ENCODE measurements at places on chromosomes 12 and 14. TPM values are rescaled to one million over a fixed set of nuclear protein-coding genes. Genes with fewer than 3 reads are reported as not detected.

Gene NID2
- total RNA-seq, result 56.7 TPM

Gene HOXC12
- total RNA-seq, result not detected

Gene LTB4R
- total RNA-seq, result 10.5 TPM

Gene SERPINA6
- not detected for total RNA-seq

Gene KRT75
- total RNA-seq, result not detected

Gene FSCB
- not detected for total RNA-seq

Gene TMEM229B
- not detected for total RNA-seq

Gene CPNE8
- total RNA-seq, result 12.5 TPM

Gene CDKN1B
- 40.8 TPM for total RNA-seq

DNA sequence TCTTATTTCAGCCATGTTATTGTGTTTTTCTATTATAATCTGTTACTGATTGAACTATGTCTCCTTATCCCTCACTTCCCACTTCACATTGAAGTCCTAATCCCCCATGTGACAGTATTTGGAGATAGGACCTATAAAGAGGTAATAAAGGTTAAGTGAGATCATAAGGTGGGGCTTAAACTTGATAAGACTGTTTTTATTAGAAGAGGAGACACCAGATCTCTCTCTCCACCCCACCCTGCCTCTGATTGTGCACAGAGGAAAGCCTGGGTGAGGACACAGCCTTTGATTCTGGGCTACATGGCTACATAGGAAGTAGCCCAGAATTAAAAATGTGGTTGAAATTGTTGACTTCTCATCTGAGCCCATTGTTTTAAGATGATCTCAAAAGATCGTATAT, 414.7 kb downstream of the SLC16A7 start:
- no peaks in the 10 kb centered on the region for H3K4me1 ChIP-seq
- no peak for DNase-seq
- no peaks in the 10 kb centered on the region for H3K27me3 ChIP-seq
- no peaks in the 10 kb centered on the region for H3K36me3 ChIP-seq

DNA sequence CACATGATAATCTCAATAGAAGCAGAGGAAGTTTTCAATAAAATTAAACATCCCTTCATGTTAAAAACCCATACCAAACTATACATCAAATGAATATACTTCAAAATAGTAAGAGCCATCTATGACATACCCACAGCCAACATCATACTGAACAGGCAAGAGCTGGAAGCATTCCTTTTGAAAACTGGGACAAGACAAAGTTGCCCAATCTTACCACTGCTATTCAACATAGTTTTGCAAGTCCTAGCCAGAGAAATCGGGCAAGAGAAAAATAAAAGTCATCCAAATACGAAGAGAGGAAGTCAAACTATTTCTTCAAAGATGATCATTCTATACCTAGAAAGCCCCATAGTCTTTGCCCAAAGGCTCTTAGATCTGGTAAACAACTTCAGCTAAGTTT, 454.7 kb upstream of the PRICKLE1 start:
- no peak overlapping the region for H3K27ac ChIP-seq
- H3K36me3 ChIP-seq, result no peaks in the 10 kb centered on the region
- no peaks in the 10 kb centered on the region for H3K27me3 ChIP-seq
- DNase-seq, result no peak

DNA sequence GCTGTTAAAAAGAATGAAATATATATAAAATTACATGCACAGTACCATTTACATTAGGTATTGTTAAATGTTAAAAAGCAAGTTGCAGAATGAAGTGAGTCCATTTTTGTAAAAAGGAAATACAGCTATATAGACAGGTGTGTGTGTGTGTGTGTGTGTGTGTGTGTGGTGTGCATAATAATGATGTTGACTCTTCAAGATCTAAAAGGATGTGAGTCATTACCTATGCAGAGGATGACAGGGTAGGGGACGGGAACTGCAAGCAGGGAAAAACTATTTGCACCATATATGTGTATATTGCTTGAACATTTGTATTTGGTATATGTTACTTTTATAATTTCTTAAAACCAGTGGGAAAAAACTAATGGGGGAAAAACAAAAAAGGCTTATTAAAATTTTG, 3.1 kb downstream of the C14orf39 start:
- H3K27me3 ChIP-seq, result peaks cover 19% of the 10 kb centered on the region
- H3K4me1 ChIP-seq, result no peaks in the 10 kb centered on the region
- H3K27ac ChIP-seq, result no peak overlapping the region
- no peaks in the 10 kb centered on the region for H3K36me3 ChIP-seq
- no peak overlapping the region for H3K4me3 ChIP-seq

GRCh38 chr12:27999521-27999920, 27.0 kb upstream of the PTHLH start:
- H3K27ac ChIP-seq, result no peak overlapping the region
- no peak for DNase-seq
- no peaks in the 10 kb centered on the region for H3K36me3 ChIP-seq
- H3K27me3 ChIP-seq, result no peaks in the 10 kb centered on the region
- no peak overlapping the region for H3K4me3 ChIP-seq

DNA sequence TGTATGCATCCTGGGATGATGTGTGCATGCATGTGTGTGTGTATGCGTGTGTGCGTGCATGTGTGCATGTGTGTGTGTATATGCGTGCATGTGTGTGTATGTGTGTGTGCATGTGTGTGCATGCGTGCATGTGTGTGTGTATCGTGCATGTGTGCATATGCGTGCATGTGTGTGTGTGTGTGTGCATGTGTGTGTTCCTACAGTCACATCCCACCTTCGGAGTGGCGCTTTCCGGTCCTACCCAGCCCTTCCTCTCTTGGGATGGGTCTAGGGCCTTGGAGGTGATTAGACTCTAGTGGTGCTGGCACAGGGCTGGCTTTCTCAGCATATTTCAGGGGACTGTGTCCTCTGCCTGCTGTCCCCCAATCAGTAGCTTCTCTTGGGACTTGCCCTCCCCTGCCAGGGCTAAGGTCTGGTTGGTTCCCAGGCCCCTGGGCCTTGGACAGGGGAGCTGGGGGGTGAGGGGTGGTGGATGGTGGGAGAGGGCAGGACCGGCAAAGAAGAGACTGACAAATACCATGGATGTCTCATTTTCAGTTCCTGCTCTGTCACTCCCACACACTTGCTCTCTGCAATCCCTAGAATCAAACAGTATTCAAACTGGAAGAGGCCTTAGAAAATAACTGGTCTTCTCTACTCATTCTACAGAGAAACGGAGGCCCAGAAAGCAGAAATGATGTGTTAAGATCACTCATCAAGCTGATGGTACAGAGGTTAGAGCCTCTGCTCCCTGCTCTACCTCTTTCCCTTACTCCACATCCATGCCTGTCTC, 21.9 kb upstream of the FAIM2 start:
- H3K27me3 ChIP-seq, result no peaks in the 10 kb centered on the region
- H3K36me3 ChIP-seq, result no peaks in the 10 kb centered on the region
- DNase-seq, result no peak
- H3K27ac ChIP-seq, result no peak overlapping the region

GRCh38 chr12:29438752-29439408, 57.9 kb upstream of the ERGIC2 start:
- no peak for DNase-seq
- H3K27me3 ChIP-seq, result no peaks in the 10 kb centered on the region
- no peak overlapping the region for H3K27ac ChIP-seq
- H3K4me1 ChIP-seq, result no peaks in the 10 kb centered on the region
- H3K4me3 ChIP-seq, result no peak overlapping the region

DNA sequence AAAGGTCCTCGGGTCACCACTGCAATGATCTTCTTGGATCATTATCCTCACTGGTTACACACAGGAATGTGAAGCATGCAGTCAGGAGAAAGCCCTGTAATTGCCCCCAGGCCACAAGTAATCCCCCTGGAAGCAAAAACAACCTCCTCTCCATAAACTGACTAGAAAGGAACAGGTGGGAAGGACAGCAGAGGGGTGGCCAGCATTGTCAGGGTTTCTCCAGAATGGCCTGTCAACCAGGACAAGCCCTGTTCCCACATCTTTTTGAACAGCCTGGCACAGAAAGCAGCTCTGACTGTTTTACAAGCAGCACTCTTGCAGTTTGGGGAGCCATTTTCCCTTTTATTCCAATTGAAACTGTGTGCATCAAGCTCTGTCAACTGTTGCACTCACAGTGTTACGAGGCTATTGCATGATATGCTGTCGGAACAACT, 36.1 kb downstream of the TMCC3 start:
- no peak for DNase-seq
- no peaks in the 10 kb centered on the region for H3K36me3 ChIP-seq
- H3K27ac ChIP-seq, result no peak overlapping the region
- no peaks in the 10 kb centered on the region for H3K27me3 ChIP-seq
- H3K4me1 ChIP-seq, result peaks cover 33% of the 10 kb centered on the region
- no peak overlapping the region for H3K4me3 ChIP-seq

- DNase-seq, result no peak
- H3K4me3 ChIP-seq, result no peak overlapping the region
- H3K27ac ChIP-seq, result no peak overlapping the region
Observed at GRCh38 chr12:124639122-124639806, 71.9 kb upstream of the NCOR2 start.

DNA sequence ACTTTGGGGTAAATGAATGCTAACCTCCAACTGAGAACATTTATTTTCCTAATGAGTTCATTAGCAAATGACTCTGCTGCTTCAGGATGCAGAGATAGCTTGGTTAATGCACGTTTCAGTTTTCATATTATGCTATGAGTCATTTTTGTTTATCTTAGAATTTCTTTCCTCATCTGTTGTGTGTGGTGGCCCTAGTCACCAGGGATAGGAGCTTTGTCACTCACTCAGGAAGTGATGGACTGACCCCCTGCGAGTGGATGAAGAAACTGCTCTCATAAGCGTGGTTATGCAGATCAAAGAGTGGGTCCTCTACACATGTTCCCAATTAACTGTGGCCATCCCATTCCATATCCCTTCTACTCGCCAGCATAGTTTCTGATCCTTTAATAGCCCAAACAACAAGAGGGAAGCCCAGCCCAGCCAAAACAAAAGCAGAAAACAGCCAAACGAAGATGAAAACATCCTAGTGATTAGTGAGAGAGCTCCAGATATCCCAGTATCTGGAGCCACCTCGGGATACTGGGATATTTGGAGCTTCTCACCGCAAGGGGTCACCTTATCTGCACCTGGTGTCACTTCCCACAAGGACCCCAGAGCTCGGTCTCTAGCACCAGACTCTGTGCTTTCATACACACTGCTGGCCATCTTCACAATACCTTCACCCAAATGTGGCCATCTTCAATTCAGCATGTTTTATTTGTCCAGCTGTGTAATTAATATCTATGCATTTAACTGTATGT, 8.6 kb downstream of the TC2N start:
- H3K4me1 ChIP-seq, result no peaks in the 10 kb centered on the region
- no peak overlapping the region for H3K27ac ChIP-seq
- H3K36me3 ChIP-seq, result no peaks in the 10 kb centered on the region

DNA sequence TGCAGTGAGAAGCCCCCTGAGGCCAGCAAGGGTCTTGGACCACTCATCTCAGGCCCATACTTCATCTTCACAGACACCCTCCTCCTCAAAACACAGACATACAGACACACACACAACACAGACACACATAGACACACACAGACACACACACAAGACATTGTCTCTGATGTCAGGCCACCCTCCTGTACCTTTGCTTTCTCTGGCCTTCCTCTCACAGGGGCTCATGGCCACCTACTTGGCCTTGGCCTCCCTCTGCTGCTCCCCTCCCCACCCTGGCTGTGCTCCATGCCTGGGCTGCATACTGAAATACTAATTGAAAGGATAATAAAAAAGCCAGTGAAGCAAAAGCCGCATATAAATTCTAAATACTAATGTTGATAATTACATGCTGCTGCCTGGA, 1.6 kb upstream of the SYNDIG1L start:
- H3K4me1 ChIP-seq, result no peaks in the 10 kb centered on the region
- no peak for DNase-seq

DNA sequence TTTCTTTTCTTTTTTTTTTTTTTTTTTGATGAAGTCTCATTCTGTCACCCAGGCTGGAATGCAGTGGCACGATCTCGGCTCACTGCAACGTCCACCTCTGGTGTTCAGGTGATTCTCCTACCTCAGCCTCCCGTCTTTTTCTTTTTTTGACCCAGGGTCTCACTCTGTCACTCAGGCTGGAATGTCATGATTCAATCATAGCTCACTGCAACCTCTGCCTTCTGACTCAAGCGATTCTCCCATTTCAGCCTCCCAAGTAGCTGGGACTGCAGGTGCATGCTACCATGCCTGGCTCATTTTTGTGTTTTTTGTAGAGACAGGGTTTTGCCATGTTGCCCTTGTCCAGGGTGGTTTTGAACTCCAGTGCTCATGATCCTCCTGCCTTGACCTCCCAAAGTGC, 12.0 kb downstream of the FUT8 start:
- H3K4me1 ChIP-seq, result peaks cover 2% of the 10 kb centered on the region
- H3K4me3 ChIP-seq, result no peak overlapping the region
- no peaks in the 10 kb centered on the region for H3K36me3 ChIP-seq

DNA sequence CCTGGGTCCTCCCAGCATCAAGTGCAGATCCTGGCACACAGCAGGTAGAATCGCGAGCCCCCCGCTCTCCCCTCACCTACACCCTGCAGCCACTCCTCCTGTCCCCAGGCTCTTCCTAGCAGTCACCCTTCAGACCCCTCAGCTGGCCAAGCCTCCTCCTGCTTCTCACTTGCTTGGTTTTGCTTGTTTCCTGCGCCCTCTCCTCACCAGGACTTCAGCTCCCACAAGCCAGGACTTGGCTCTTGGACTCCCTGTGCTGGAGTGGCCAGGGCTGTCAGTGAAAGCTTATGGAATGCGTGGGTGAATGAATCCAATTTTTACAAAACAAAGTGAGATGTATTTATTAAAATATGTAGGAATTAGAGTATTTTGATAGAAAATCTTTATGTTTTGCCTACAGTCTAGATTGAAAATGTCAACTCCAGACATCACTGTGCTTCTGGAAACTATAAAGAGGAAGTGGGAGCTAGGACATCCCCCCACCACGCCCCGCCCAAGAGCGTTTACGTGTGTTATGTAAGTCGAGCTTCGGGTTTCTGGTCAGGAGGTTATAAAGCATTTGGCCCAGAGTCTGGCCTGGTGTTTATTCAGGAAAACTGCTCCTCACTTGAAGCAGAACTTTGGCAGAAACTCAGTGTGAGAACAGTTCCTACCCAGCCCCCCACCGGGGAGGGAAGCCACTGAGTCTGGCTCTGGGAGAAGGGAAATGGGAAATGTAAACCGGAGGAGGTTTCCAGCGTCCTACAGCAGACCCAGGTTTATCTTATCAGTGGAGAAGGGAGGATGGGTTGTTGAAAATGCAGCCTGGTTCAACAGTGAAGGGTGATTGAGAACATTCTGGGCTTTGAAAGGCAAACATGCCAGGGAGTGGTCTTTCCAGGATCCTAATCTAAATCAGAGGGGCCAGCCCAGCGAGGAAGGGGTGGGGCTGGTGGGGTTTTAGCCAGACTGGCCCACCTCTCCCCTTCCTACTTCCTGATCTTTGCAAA, 8.8 kb downstream of the ALDH2 start:
- peak; percentile 98 for DNase-seq
- H3K36me3 ChIP-seq, result peaks cover 4% of the 10 kb centered on the region
- H3K4me1 ChIP-seq, result peaks cover 16% of the 10 kb centered on the region
- H3K4me3 ChIP-seq, result peak overlapping the region; percentile 9
- H3K27me3 ChIP-seq, result no peaks in the 10 kb centered on the region
